GOT3 (cell line): ENCODE measurements at places on chromosomes 5 and 9.

- no peak for DNase-seq
Measured at GRCh38 chr5:107959573-107960279, 289.0 kb upstream of the EFNA5 start.

- no peak for DNase-seq
Measured at GRCh38 chr5:142866563-142867275, 96.5 kb downstream of the ARHGAP26 start.

GRCh38 chr9:122202111-122202510 lies 26.6 kb downstream of the LHX6 start:
- DNase-seq = no peak

DNA sequence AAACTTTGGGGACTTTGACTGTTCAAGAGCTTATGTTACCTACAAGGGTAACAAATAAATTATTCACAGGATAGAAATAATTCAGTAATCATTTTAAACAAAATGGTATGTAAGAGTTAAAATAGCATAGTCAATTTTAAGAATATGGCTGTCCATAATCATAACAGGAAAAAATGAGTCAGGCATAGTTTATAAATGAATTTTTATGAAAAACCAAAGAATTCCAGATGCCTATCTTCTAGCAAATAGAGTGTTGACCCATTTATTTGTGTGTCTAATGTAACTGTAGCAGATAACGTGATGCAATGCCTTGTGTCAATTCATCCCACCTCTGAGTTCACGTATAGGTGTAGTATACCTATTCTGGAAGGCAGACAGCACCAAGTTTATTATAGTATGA lies 169.7 kb upstream of the CDH9 start:
- no peak for DNase-seq

GRCh38 chr5:3780278-3780677 lies 184.6 kb downstream of the IRX1 start:
- DNase-seq = no peak

DNA sequence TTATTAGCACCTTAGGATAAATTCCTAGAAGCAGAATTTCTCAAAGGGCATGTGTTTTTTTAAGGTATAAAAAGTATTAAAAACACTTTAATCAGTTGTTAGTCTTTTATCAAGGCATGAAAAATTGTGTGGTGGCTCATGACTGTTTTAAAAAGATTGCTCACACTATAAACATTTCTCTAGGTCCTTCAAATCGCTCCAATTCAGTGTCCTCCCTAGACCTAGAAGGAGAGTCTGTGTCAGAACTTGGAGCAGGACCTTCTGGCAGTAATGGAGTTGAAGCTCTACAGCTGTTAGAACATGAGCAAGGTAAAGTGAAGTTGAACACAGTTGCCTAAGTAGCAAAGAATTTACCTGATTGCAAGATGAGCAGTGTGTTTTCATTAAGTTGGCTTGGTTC lies 62.0 kb downstream of the GAPVD1 start:
- no peak for DNase-seq

DNA sequence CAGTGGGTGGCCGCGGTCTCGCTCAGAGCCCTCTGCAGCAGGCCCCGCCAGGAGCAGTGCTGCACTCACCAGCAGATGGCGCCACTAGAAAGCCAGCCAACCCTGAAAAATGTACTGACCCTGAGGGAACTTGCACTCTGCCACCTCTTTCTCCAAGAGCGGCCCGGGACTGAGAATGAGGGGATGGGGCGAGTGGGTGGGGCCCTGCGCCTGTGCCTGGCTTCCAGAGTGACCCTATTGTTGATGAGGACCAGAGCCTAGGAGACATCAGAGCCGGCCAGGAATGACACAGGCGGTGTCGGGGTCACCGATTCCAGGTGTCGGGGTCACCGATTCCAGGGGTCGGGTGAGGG lies 2.9 kb upstream of the IL17B start:
- DNase-seq = peak; percentile 52

DNA sequence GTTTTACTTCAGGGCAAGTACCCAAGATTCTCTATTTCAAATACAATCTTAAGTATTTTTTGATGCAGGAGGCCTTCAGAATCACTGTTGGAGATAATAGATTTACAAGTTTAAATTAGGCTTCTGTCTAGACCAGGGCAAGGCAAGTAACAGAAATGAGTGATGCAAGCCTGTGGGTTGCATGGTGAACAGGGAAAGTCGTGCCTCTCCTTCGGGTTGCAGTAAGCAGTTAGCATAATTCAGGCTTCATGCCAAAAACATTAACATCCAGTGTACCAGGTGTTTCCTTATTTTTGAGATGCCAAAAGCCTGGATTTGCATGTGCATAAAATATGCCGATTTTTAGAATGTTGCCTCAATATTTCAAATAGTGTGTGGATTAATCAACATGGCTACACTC lies 369.0 kb downstream of the CAAP1 start:
- DNase-seq = no peak

GRCh38 chr5:54882101-54882500 lies 103.3 kb downstream of the ESM1 start:
- DNase-seq = no peak
